ENCODE measurements at places on chromosomes 6 and 20.

DNA sequence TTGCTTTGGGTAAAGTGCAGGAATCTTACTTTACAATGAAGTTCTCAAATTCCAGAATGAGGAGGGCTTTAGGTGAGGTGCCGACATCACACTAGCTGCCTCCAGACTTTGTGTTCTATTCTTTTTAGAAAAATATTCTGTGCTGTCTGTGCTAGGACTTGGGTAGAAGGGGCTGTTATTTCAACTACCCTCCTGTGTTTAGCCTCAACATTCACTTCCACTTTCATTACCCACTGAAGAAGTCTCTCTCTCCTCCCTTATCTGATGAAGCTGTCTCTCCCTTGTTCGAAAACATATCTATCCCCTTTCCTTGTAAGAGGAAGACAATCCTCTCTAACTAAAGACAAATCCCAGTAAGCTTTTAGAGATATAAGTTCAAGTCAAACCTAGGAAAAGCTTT is 25.0 kb upstream of the BRPF3 start:
- DNase-seq, result no peak

DNA sequence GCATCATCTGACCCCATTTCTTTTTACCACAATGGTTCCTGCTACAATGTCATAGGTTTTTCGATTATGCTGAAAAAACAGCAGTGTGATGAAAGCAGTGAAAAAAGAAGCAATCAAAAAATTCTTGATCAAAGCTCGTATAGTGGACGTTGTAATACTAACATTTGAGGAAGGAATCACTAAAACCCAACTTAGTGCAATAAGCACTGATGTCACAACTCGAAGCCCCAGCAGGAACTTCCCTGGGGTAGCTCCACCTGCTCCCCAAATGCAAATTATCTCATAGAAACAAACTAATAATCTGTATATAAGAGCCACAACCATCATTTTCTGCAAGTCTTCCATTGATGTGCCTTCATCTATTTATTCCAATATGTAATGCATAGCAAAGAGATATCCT is 285.6 kb upstream of the SGK1 start:
- no peak for DNase-seq

DNA sequence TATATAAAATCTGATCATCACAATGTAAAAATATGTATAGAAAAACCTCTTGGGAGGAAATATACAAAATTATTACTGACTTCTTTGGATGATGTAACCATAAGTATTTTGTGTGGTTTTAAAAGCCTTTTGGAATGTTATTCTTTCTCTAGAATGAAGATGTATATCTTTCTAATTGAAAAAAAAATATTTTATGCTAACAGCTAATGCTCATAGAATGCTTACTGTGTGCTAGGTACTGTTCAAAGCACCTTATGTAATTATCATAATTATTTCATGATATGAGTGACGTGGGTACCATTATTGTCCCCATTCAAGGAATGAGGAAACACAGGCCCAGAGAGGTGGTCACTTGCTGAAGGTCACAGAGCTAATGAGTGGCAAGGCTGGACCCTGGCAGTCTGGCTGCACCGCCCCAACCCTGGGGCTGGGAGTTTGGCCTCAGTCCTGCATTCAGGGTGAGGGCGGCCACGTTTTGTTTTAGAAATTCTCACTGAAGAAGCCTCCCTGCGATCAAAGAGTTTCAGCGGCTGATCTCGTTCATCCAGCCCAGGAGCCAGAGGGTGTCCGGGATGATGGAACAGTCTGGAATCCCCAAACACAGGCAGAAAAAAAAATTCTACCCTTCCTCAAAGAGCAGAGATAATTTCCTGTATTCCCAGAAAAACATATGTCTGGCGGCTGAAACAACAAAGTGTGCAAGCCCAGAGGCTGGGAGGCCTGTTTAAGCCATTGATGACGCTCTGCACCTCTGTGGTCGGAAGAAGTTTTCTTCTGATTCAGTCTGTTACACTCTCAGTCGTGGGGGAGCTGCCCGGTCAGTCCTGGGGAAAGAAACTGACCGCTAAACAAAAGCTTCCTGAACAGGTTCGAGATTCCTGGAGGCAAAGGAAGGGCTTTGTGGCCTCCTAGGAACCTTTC is 37.3 kb downstream of the TFEB start:
- DNase-seq, result no peak

GRCh38 chr20:5797843-5798462 is 47.8 kb downstream of the SHLD1 start:
- DNase-seq, result no peak
